Naive thymus-derived CD8-positive, alpha-beta T cell (primary cell): ENCODE measurements at places on chromosomes 7 and 10. TPM values are rescaled to one million over a fixed set of nuclear protein-coding genes. Genes with fewer than 3 reads are reported as not detected.

- DNase-seq, result no peak
- no peaks in the 10 kb centered on the region for H3K36me3 ChIP-seq
- H3K4me3 ChIP-seq, result no peak overlapping the region
- H3K27ac ChIP-seq, result no peak overlapping the region
These were observed 8.0 kb upstream of the DMTF1 start for GRCh38 chr7:87144173-87144657.

DNA sequence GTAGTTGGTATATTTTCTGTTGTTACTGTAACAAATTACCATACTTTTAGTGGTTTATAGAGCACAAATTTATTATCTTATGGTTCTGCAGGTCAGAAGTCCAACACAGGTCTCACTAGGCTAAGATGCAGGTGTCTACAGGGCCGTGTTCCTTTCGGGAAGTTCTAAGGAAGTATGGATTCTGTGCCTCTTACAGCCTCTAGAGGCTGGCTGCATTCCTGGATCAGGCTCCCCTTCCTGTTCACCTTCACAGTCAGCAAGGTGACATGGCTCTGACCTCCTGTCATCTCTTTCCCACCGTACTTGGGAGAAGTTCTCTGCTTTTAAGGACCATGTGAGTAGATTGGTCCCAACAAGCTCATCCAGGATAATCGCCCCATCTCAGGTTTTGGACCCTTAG, 37.3 kb downstream of the BMPR1A start:
- H3K36me3 ChIP-seq, result no peaks in the 10 kb centered on the region
- peaks cover 3% of the 10 kb centered on the region for H3K4me1 ChIP-seq
- no peaks in the 10 kb centered on the region for H3K27me3 ChIP-seq
- no peak for DNase-seq
- no peak overlapping the region for H3K27ac ChIP-seq
- H3K4me3 ChIP-seq, result no peak overlapping the region

DNA sequence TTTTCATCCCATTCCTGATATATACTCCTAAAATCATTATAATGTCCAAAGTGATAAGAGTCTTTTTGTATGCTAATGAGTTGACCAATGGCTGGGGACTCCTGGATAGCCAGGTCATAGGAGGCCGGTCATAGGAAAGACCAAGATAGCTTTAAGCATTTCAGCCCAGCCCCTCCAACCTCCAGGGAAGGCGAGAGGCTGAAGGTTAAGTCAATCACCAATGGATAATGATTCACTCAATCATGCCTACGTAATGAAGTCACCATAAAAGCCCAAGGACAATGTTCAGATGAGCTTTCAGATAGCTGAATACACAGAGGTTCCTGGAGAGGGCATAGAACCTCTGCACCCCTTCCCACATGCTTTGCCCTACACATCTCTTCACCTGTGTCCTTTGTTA, 75.7 kb downstream of the VWDE start:
- no peak overlapping the region for H3K27ac ChIP-seq
- no peaks in the 10 kb centered on the region for H3K36me3 ChIP-seq
- no peaks in the 10 kb centered on the region for H3K27me3 ChIP-seq
- no peaks in the 10 kb centered on the region for H3K4me1 ChIP-seq
- DNase-seq, result no peak

DNA sequence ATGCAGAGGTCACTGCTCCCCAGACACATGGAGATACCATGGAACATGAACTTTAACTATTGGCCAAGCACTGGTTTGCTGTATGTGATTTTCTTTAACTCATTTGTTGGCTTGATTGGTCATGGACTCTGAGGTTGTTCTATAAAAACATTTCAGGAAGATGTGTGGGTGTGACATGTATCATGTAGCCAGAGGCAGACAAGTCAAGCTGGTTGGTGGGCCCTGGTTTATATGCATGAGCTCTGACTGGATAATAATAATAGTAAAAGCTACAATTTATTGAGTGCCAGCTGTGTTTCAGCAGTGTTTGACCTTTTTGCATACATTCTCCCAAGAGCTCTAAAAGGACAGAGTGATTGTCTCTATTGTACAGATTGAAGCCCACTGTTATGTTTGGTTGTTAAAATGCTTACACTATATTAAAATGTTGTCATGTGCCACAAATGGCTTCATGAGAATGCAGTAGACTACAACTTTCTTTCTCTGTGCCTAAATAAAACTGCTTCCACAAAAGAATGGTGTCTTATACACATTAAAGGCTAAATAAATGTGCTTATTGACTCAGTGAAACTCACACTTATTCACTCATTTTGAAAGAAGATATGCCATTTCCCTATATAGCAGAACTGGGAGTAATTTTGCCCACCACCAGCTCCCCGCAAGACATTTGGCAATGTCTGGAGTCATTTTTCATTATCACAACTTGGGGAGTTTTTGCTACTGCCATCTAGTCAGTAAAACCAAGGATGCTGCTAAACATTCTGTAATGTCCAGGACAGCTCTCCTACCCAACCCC, 243.6 kb upstream of the NFE2L3 start:
- peaks cover 5% of the 10 kb centered on the region for H3K27me3 ChIP-seq
- H3K4me3 ChIP-seq, result no peak overlapping the region
- no peaks in the 10 kb centered on the region for H3K4me1 ChIP-seq
- H3K27ac ChIP-seq, result no peak overlapping the region

- peaks cover 49% of the 10 kb centered on the region for H3K4me1 ChIP-seq
- peak overlapping the region; percentile 100 for H3K27ac ChIP-seq
- H3K4me3 ChIP-seq, result peak overlapping the region; percentile 58
- H3K36me3 ChIP-seq, result no peaks in the 10 kb centered on the region
- peak; percentile 80 for DNase-seq
- no peaks in the 10 kb centered on the region for H3K27me3 ChIP-seq
These were observed 37.0 kb upstream of the PDCD4 start for GRCh38 chr10:110834629-110835301.

DNA sequence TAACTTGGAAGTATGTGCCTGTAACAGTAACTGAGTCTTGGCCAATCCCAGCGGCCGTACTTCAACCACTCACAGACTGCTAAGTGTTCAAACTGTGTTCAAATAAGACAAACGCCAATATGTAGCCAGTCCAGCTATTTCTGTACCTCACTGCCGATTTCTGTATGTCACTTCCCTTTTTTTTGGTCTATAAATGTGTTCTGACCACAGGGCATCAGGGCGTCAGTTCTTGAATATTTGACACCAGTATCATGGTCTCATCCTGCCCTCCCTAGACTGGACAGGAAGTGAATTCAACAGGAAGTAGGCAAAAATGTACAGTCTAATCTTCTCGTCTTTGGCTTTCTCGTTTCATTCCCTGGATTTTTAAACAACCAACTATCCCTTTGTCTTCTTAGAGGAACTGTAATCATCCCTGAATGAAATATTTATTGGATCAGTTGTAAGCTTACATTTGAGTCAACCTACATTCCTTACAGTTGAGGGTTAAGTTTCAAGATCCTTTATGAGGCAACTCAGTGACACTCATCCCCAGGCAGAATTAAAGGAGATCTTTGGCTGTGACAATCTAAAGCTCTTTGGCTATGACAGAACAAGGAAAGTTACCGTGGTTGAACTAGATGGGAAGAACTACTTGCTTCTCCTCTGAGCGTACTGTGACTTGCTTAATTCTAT, 232.7 kb downstream of the NSUN6 start:
- no peak overlapping the region for H3K4me3 ChIP-seq
- peaks cover 7% of the 10 kb centered on the region for H3K27me3 ChIP-seq
- no peaks in the 10 kb centered on the region for H3K4me1 ChIP-seq
- DNase-seq, result no peak
- no peak overlapping the region for H3K27ac ChIP-seq

- DNase-seq, result no peak
- no peaks in the 10 kb centered on the region for H3K36me3 ChIP-seq
- no peak overlapping the region for H3K4me3 ChIP-seq
- no peaks in the 10 kb centered on the region for H3K27me3 ChIP-seq
- no peak overlapping the region for H3K27ac ChIP-seq
These were observed 25.7 kb downstream of the CHST3 start for GRCh38 chr10:71989661-71990454.

- H3K4me1 ChIP-seq, result no peaks in the 10 kb centered on the region
- H3K27me3 ChIP-seq, result no peaks in the 10 kb centered on the region
- no peaks in the 10 kb centered on the region for H3K36me3 ChIP-seq
- H3K4me3 ChIP-seq, result no peak overlapping the region
- H3K27ac ChIP-seq, result no peak overlapping the region
- DNase-seq, result no peak
These were observed 544.3 kb upstream of the DPP6 start for GRCh38 chr7:153507885-153508284.

DNA sequence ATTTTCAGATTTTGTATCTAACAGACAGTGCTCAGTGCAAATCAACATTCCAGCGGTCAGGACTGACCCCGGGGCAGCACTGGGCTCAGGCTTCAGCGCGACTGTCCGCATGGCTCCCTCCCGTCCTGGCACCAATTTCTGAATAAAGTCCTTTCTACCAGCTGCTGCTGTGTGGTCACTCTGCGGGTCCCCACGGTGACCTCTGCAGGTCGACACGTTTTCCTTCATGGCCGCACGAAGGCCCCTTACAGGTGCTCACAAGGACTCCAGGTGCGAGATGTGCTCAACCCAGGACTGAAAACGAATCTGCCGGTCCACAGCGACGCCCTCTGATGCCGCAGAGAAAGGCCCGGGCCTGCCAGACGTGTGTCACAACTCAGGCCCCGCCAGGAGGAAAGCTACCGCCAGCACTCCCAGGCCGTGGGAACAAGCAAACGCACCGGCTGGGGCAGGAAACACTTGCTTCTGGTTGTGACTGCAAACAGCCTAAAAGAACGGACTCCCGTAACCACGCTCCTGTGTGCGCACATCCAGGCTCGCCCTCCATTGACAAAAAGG, 3.7 kb upstream of the UTF1 start:
- peaks cover 53% of the 10 kb centered on the region for H3K27me3 ChIP-seq
- no peak overlapping the region for H3K27ac ChIP-seq
- no peak for DNase-seq
- H3K4me3 ChIP-seq, result no peak overlapping the region

- DNase-seq, result no peak
- H3K27ac ChIP-seq, result no peak overlapping the region
- H3K27me3 ChIP-seq, result peaks cover 3% of the 10 kb centered on the region
- H3K36me3 ChIP-seq, result peaks cover 6% of the 10 kb centered on the region
- H3K4me3 ChIP-seq, result no peak overlapping the region
These were observed 167.7 kb upstream of the INHBA start for GRCh38 chr7:41870461-41871138.

DNA sequence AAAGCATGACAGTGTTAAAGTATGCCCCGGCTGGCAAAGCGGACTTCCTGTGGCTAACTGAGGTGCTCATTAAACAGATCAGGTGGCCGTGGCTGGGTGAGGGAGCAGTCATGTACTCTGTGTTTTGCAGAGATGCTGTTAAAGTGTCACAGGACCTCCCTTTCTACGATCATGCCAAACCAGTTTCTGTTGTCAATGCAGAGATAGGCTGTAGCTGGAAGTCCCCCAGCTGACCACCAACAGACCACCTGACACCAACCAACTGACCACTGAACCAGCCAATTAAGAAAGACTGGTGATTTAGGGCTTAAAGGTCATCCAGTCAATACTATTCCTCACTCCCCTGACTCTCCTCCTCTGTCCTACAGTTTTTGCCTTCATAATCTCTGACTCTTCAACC, 431.1 kb upstream of the LRGUK start:
- DNase-seq, result no peak
- H3K4me3 ChIP-seq, result no peak overlapping the region
- no peaks in the 10 kb centered on the region for H3K36me3 ChIP-seq

DNA sequence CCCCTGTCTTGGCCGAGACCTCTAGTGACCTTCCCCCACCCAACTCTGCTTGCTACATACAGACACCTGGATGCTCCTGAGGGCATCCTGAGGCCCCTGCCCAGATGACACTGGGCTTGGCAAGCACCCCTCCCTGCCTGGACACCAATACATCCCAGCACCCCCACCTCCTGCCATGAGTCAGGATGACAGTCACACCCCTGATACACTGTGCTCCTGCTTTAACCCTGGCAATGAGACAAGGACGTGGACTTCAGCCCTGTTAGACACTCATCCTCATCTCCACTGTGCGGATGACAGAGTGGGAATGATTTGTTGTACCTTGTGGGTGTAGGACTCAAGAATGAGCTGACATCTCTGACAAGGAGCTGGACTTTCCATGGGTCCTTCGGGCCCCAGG, 186.3 kb upstream of the ADCY1 start:
- no peak for DNase-seq
- no peak overlapping the region for H3K4me3 ChIP-seq
- peaks cover 4% of the 10 kb centered on the region for H3K36me3 ChIP-seq
- no peak overlapping the region for H3K27ac ChIP-seq
- peaks cover 23% of the 10 kb centered on the region for H3K27me3 ChIP-seq

- H3K4me3 ChIP-seq, result no peak overlapping the region
- H3K27ac ChIP-seq, result no peak overlapping the region
- H3K4me1 ChIP-seq, result peaks cover 15% of the 10 kb centered on the region
- no peaks in the 10 kb centered on the region for H3K36me3 ChIP-seq
- no peak for DNase-seq
- H3K27me3 ChIP-seq, result no peaks in the 10 kb centered on the region
These were observed 27.9 kb downstream of the PDLIM1 start for GRCh38 chr10:95262763-95263518.

Gene TMEM178B
- total RNA-seq, result not detected

Gene BLVRA
- 9.6 TPM for total RNA-seq

Gene CDNF
- 4.9 TPM for total RNA-seq

Gene PIK3CG
- 34.4 TPM for total RNA-seq

Gene PCLO
- total RNA-seq, result not detected

Gene LIPK
- not detected for total RNA-seq
